ENCODE measurements at places on chromosomes 4 and X. TPM values are rescaled to one million over a fixed set of nuclear protein-coding genes. Genes with fewer than 3 reads are reported as not detected.

TRIM61 gene
- total RNA-seq, result 5.0 TPM

GRIA2 gene
- total RNA-seq, result not detected

CXCL1 gene
- total RNA-seq, result 16.4 TPM

FAM9A gene
- not detected for total RNA-seq

PLXNB3 gene
- 6.1 TPM for total RNA-seq

SSX3 gene
- not detected for total RNA-seq

RBPJ gene
- total RNA-seq, result 184 TPM

GC gene
- not detected for total RNA-seq

UBE2D3 gene
- 454 TPM for total RNA-seq

CCKAR gene
- total RNA-seq, result 25.2 TPM

TRIM2 gene
- 127 TPM for total RNA-seq

STBD1 gene
- total RNA-seq, result 10.0 TPM

DGAT2L6 gene
- total RNA-seq, result not detected

TCEAL5 gene
- total RNA-seq, result not detected

IL2 gene
- not detected for total RNA-seq

ZNF185 gene
- total RNA-seq, result 1.5 TPM

TRIML2 gene
- not detected for total RNA-seq

ANKRD37 gene
- total RNA-seq, result 4.6 TPM

CRLF2 gene
- not detected for total RNA-seq

RAB40AL gene
- 0.73 TPM for total RNA-seq

UCP1 gene
- total RNA-seq, result not detected

NDNF gene
- total RNA-seq, result 0.50 TPM

OPRPN gene
- total RNA-seq, result not detected

TBX22 gene
- total RNA-seq, result not detected

HSD17B13 gene
- total RNA-seq, result 0.15 TPM

TMEM255A gene
- under 0.01 TPM for total RNA-seq

DDX53 gene
- not detected for total RNA-seq

PAGE3 gene
- total RNA-seq, result not detected

EPHA5 gene
- 4.5 TPM for total RNA-seq

TRIM75 gene
- not detected for total RNA-seq

BMP3 gene
- under 0.01 TPM for total RNA-seq

PAGE1 gene
- total RNA-seq, result not detected
